ENCODE measurements at places on chromosomes 13 and 19.

- no peak for DNase-seq
Observed at GRCh38 chr13:99250982-99251825, 7.0 kb downstream of the GPR18 start.

DNA sequence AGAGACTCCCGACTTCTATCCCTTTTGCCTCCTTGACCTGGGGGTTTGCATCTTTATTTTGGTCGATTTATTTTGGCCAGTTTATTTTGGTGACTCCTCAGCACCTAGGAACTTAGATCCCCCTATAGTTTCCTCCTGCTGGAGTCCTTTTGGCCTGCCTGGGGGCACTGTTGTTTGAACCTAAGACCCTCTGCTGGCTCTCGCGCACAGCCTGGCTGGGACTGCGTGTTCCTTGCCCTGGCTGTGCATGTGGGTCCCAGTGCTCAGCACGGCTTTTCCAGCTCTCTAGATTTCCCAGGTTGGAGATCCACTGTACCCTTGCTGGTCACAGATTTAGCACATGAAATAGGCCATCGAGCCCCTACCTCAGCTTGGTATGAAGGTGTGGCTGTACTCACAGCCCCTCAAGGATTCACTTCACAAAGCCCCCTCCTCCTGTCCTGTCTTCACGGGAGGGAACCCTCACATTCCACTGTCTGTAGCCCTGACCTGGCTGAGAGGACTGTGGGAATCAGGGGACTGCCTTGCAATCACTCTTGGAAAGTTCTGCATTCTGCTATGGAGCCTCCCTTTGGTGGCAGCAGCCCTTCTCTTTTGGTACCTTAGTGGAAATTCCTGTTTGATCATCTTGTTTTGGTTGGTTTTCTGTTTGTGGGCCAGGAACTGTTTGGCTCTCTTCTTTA, 8.3 kb downstream of the UBAC2 start:
- DNase-seq = no peak

DNA sequence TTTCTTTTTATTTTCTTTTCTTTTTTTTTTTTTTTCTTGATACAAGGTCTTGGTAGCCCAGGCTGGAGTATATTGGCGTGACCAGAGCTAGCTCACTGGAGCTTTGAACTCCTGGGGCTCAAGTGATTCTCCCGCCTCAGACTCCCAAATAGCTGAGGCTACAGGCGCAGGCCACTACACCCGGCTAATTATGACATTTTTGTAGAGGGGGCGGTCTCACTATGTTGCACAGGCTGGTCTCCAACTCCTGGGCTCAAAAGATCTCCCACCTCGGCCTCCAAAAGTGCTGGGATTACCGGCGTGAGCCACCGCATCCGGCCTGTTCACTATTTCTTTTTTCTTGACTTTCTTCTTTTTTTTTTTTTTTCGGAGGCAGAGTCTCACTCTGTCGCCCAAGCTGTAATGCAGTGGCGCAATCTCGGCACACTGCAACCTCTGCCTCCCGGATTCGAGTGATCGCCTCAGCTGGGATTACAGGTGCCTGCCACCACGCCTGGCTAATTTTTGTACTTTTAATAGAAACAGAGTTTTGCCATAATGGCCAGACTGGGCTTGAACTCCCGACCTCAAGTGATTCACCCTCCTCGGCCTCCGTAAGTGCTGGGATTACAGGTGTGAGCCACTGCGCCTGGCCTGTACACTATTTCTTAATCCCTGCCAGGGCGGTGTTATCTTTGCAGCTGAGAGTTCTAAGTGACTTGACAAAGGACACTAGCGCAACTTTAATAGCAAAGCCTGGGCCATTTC, 37.1 kb upstream of the LSM14A start:
- DNase-seq = no peak

- no peak for DNase-seq
Observed at GRCh38 chr13:30194906-30195305, 112.4 kb downstream of the KATNAL1 start.

DNA sequence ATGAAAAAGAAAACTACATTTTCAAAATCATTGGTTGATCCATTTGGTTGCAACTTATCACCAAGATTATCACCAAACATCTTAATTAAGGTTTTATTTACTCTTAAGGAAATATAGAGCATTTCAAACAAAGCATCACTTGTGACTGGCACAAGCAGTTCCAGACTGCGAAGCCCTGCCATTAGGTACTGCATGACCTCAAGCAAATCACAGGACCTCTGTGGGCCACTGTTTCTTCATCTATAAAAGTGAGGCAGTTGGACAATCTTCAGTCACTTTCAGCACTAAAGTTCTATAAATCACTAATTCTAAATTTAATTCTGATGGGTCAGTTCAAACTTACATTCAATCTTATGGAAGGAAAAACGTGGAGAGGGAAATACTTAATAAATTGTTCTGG, 2.0 kb downstream of the ELF1 start:
- no peak for DNase-seq

- no peak for DNase-seq
Observed at GRCh38 chr19:50451223-50451534, 18.5 kb downstream of the MYBPC2 start.

GRCh38 chr19:1762243-1763117, 9.2 kb downstream of the ONECUT3 start:
- no peak for DNase-seq

DNA sequence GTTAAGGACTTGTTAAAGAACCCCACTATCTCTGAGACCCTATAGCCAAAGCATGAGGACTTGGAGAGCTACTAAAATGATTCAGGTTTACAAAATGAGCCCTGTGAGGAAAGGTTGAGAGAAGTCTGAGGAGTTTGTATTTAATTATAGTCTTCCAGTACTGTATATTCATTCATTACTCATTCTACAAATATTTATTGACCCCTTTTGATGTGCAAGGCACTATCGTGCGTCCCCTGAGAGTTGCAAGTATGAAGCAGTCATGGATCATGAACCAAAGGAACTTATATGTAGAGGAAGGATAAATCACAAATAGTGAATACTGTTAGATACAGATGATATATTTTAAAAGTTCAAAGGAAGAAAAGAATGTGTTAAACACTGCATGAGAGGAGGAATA, 84.4 kb downstream of the DNAJC15 start:
- DNase-seq = no peak

- DNase-seq = no peak
Observed at GRCh38 chr13:98504029-98504351, 72.9 kb downstream of the STK24 start.

- no peak for DNase-seq
Observed at GRCh38 chr19:51121257-51121656, 3.4 kb upstream of the SIGLEC9 start.

GRCh38 chr13:32051156-32051555, 19.6 kb downstream of the FRY start:
- DNase-seq = no peak

DNA sequence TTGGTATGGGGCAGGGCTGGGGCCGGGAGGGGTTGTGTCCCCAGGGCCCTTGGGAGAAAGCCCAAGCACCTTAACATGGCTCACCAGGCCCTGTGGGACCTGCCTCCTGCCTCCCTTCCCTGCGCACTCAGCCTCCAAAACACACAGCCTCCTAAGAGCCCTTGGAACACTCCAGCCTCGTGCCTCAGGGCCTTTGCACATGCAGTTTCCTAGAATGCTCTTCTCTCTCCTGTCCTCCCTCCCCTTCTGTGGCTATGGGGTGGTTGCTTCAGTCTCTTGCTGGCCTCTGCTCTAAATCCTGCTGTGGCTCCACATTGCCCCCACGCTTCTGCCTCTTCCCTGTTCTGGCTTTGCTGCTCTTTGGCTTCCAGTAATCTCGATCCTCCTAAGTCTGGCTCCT, 23.7 kb downstream of the HIF3A start:
- no peak for DNase-seq

GRCh38 chr19:46191972-46192371, 37.6 kb upstream of the IGFL1 start:
- DNase-seq = no peak

- DNase-seq = no peak
Observed at GRCh38 chr13:74036373-74036772, 97.8 kb downstream of the KLF12 start.

DNA sequence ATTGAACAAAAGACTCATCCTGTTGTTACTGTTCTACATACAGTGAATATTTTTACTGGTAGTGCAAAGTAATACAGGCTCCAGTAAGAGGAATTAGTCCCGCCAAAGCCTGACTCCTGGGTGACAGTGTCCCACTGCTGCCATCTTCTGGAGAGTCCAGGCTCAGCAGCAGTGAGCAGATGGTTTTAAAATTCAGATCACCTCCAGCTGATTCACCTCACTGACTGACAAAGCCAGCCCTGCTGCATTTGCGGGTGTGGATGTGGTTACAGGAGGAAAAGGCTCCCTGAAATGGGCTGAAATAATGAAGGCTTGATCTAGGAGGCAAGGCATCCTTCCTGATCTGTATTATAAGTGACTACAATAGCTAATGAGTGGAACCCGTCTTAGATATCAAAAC, 18.3 kb downstream of the PABPC3 start:
- peak; percentile 3 for DNase-seq

- no peak for DNase-seq
Observed at GRCh38 chr13:73201626-73202025, 142.8 kb downstream of the KLF5 start.

GRCh38 chr13:95783747-95784146, 106.8 kb downstream of the DNAJC3 start:
- DNase-seq = no peak

DNA sequence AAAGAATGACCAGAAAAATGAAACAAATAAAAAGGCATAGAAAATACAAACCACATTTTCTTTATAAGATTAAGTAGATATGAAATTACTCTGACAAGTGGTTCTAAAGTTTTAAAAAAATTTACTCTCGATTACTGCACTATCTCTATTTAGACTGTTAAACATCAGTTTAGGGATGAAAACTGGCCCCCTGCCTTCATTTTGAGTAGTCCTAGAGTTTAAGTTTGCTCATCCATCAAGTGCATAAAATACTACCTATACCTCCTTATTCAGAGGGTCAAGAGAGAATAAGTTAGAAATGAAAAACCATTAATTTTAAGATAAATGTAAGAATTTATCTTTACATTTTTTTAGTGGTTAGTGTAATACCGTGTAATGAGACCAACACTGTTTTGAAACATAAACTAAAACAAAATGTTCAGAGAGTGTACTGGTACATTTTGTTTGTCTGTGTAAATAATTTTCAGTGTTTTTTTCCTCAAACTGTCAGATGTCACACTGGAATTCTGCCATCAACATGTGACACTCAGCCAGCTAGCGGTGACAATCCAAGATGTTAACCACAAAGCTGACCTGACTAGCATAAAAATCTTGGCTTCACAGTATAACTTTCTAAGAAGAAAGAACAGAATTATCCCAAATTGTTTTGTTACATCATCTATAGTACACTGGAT, 184.8 kb upstream of the PCDH20 start:
- no peak for DNase-seq

GRCh38 chr13:75050419-75051046, 431.4 kb downstream of the TBC1D4 start:
- DNase-seq = no peak

DNA sequence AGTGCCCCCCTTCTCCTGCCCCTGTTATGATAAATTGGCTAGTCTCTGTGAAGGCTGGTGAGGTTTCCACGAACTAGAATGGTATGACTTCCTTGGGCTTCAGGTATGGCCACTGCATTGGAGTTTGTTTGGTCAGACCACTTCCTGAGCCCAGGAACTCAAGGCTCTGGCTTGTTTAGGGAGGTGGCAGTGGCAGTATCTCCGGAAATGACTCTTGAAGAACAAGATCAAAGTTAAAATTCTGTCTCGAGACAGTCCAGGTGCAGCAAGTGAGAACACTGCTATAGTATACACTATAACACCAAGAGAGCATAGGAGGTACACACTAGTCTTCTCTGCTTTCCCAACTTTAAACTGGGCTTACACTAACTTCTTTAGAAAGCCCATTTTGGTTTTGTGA, 309.1 kb downstream of the KLF12 start:
- DNase-seq = no peak

DNA sequence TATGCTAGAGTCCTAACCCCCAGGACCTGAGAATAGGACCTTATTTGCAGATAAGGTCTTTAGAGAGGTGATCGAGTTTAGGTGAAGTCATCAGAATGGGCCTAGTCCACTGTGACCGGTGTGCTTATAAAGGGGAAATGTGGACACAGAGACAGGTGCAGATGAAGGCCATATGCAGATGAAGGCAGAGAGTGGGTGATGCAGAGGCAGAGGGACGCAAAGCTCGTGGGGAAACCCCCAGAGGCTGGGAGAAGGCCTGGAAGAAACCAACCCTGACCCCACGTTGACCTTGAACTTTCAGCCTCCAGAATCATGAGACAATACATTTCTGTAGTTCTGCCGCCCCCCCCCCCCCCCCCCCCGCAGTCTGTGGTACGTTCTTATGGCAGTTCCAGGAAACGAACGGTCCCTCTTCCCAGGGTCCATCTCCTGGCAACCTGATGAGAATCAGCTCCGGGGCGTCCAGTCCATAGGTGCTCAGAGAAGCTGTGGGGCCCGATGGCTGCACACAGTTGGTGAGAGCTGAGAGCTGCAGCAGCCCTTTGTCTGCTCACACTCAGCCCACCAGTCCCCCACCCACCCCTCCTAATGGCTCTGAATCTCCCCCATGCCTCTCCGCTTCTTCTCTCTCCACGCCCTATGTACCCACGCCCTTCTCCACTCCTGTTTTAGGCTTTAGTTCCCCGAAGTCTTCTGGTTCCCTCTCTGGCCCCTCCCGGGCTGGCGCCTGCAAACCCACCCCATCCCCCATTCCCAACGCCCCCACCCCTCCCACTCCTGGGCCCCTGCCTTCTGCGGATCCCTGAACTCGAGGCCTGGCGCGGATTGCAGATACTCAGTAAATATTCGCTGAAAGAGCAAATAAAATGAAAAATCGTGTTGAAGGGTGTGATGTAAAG, 218.3 kb upstream of the MAB21L1 start:
- no peak for DNase-seq

GRCh38 chr13:61316647-61317046, 99.0 kb downstream of the PCDH20 start:
- DNase-seq = no peak

GRCh38 chr13:73684286-73684685, 449.9 kb downstream of the KLF12 start:
- no peak for DNase-seq

DNA sequence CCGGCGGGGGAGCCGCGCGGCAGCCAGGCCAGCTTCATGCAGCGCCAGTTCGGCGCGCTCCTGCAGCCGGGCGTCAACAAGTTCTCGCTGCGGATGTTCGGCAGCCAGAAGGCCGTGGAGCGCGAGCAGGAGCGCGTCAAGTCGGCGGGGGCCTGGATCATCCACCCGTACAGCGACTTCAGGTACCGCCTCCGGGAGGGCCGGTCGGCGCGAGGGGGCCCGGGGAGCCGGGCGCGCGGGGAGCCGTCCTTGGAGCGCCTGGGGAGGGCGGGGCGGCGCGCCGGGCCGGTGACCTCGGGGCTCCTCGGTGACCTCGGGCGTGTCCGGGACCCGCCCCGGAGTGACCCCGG, 690 bp downstream of the HCN2 start:
- no peak for DNase-seq

- no peak for DNase-seq
Observed at GRCh38 chr13:47903836-47904235, 97.2 kb downstream of the SUCLA2 start.

DNA sequence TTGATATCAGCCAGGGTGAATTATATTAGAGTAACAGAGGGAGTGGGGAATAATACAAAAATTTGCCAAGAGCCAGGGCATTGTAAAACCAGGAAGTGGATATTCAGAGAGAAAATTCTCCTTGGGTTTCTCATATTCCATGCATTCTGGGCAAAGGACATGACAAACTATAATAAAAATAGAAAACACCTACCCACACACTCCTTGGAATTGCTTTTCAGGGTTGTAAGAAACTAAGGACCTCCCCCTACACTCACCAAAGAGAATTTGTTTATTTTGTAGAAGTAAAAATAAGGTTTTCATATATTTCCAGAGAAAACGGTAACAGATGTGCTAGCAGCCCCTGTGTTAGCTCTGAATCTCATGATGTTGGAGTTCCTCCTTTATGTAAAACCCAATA, 649.6 kb downstream of the SLITRK1 start:
- no peak for DNase-seq
